ENCODE measurements at places on chromosomes 7 and 10.

- DNase-seq: no peak
Measured at GRCh38 chr7:106269254-106269961, 15.4 kb downstream of the NAMPT start.

GRCh38 chr10:11454160-11454559, 157.3 kb downstream of the USP6NL start:
- no peak for DNase-seq

DNA sequence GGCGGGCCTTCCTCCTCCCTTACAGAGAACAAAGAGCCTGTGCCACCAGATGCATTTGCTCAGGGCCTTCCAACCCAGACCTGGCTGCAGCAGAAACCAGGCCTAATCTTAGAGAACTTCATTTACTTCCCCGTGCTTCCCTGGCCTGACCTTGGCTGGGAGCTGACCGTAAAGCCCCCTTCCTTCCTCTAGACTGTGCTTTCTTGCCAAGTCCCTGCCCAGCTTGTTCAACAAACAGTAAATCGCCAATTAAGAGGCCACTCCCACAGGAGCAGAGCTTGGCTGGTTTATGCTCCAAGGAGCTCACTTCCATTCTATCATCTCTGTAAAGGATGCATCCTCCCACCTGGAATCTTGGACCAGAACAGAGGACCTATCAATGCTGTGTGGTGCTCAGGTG, 110.9 kb downstream of the COL13A1 start:
- DNase-seq: no peak

DNA sequence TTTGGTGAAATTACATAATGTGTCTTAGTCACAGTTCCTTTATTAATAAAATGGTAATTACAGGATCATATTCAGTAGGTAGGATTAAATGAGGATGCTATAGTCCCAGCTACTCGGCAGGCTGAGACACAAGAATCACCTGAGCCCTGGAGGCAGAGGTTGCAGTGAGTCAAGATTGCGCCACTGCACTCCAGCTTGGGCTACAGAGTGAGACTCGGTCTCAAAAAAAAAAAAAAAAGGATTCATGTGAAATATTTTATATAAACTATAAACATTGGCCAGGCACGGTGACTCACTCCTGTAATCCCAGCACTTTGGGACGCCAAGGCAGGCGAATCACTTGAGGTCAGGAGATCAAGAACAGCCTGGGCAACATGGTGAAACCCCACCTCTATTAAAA, 197.9 kb downstream of the IMMP2L start:
- no peak for DNase-seq

DNA sequence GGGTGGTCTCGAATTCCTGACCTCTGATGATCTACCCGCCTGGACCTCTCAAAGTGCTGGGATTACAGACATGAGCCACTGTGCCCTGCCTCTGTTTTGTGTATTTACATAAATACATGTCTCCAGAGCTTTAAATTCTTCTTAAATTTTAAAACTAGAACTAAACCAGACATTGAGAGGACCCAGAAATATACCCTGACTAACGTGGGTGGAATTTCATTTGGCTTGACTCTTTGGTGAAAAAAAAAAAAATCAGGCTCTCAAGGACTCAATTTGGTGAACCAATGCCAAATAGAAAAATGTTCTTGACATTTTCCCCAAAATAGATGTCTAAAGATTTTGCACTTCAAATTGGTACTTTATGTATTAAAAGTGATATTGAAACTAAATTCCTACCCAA, 16.6 kb upstream of the FAS start:
- DNase-seq: peak; percentile 27

DNA sequence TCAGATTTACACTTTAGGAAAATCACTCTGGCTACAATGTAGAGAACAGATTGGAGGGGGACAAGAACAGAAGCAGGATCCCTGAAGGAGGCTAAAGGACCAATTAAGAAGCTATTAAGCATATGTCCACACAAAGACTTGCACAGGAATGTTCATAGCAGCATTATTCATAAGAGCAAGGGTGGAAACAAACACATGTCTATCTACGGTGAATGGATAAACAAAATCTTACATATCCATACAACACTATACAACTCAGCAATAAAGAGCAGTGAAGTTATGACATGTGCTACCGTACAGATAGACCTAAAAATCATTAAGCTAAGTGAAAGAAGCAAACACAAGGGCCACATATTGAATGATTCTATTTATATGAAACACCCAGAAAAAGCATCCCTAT, 10.4 kb downstream of the CHCHD3 start:
- DNase-seq: no peak

DNA sequence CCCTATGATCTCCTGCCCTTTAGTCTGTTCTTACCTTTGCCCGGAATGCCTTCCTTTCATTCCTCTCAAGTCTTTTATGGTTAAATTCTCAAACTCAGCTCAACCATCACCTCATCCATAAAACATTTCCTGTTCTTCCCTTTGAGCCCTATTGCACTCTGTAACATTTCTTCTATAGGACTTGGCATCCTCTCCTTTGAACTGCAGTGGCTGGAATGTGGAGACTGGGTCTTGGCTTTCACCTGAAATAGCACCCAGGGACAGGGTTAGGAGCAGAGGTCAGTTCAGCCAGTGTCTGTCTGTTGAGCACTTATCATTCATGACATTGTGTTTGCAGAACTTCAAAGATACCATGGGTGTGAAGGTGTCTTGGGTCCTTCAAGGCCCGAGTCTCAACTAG, 7.2 kb downstream of the NFE2L3 start:
- DNase-seq: no peak

DNA sequence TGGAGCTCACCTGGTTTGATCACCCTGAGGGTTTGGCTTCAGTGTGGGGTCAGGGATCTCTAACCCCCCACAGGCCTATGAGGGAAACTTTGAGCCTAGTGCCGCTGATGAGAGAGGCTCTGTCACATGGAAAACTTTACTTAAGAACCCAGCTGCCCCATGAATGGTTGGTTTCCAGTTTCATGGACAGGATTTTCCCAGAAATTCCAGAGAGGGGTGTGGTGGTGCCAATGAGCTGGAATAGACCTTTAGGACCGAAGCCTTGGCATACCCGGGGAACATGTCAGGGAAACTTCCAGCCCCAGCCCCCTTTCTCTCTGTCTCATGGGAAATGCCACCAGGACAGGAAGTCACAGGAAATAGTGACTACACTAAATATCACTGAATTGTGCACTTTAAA, 36.9 kb downstream of the AKR1B1 start:
- DNase-seq: peak; percentile 37

- DNase-seq: peak; percentile 66
Measured at GRCh38 chr10:117391436-117392205, 16.4 kb upstream of the PDZD8 start.

GRCh38 chr7:20200971-20201370, 16.2 kb downstream of the MACC1 start:
- DNase-seq: no peak

- DNase-seq: no peak
Measured at GRCh38 chr7:13055732-13056368, 368.4 kb downstream of the ARL4A start.

DNA sequence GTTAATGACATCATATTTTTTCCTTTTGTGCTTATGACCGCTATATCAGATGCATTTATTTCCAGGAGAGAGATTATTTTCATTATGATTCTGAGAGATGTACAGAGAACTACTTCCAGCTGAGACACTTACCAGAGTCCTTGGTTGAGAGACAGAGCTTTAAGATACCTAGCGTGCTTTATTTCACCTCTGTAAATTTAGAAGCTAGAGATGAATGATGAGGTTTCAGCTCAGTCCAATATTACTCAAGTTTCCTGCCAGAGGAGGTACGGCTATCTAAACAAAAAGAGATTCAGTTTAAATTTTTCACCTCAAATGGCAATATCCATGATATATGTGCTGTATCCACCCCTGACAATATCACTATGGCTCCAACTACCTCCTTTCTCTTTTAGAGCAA, 182.6 kb upstream of the FAM3C start:
- no peak for DNase-seq

DNA sequence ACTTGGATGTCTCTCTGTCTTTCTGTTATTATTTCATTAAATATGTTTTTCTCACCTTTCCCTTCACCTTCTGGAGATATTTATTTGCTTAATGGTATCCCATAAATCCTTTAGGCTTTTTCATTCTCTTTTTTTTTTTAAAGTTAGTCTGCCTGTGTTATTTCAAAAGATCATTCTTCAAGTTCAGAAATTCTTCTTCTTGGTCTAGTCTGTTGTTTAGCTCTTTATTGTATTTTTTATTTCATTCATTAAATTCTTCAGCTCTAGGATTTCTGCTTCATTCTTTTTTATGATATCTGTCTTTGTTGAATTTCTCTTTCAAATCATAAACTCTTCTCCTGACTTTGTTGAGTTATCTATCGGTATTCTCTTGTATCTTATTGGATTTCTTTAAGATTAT, 312.1 kb upstream of the KAT6B start:
- DNase-seq: no peak

GRCh38 chr10:122019414-122019975, 30.5 kb downstream of the TACC2 start:
- DNase-seq: no peak

GRCh38 chr10:107561136-107561650, 396.7 kb upstream of the SORCS1 start:
- DNase-seq: no peak

DNA sequence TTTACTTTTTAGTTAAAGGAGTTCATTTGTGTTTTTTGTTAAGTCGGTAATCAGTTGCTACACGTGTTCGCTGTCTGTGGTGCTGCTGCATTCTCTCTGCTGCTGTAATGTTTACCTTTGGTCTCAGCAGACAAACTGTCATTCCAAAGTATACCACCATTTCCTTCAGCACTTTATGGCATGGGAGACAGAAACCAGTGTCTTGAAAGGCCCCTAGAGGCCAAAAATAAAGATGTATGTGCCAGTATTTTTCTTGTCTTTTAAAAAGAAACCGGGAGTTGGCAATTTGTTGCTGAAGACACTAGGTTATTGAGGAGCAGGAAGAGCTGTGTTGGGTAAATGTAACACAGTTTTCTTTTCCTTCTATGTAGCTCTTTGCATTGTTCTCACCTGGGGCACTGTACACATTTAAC, 24.1 kb downstream of the ZNF92 start:
- no peak for DNase-seq

DNA sequence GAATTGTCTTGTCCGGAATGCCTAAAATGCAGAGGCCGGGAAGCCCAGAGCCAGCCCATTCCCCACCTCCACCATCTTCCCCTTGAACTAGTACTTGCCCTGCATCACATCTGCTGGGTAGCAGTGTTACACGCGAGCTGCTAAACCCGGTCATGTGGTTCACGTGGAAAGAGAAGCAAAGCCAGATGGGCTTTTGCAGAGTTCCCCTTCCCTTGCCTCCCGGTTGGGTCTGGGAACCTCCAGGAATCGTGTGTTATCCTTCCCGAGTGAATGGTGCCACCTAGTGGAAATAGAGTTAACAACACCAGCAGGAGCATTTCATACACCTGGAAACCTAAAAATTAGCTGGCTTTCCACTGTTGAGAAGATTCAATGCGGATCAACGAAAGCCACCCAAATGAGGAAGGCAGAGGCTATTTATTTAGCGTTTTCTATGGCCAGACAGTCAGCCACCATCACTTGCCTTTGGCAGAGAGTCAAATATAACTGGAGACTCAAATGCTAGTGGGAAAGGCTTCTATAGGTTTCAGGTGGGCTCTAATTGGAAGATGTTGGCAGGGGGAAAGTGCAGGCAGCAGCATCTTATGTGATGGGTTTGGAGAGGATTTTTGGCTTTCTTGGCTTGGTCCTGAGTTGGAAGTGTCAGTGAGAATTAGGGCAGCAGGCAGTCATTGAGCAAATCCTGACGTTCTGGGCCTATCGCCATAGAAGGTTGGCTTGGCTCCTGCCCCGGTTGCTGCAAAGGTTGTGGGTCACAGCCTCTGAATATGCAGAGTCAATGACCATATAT, 12.9 kb upstream of the DENND2A start:
- DNase-seq: peak; percentile 86

DNA sequence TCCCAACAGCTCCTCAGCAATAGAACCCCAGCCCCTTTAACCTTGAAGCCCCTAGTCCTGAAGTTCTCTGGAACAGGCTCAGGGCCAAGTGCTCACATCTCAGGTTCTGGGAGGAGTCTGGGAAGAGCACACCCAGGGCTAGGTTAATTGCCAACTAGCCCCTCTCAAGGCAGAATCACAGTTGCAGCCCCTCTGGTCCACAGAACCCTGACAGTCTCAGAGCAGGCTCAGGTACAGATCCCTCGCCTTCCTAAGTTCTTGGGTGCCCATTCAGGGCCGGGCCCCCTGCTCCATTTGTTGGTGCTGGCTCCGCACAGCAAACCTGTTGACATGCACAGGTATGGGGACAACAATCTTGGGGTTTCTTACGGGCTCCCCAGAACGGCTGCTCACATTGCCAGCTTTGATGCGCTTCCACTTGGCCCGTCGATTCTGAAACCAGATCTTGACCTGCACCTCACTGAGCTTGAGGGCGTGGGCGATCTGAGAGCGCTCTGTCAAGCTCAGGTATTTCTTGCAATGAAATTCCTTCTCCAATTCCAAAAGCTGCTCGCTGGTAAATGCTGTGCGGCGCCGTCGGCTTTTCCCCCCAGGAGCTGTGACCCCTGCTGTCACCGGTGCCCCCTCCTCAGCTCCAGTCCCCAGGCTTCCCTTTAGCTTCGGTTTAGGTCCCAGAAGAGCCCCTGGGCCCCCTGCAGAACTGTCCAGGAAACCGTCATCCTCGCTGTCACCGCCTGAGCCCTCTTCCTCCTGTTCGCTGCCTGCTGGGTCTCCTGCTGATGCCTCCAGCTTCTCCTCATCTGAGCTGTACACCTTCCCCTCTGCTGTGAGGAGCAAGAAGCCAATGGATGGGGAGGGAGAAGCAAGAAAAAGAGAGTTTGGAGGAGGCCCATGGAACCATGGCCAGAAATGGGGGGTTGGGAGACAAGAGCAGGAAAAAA, 18.9 kb downstream of the GBX1 start:
- DNase-seq: no peak

DNA sequence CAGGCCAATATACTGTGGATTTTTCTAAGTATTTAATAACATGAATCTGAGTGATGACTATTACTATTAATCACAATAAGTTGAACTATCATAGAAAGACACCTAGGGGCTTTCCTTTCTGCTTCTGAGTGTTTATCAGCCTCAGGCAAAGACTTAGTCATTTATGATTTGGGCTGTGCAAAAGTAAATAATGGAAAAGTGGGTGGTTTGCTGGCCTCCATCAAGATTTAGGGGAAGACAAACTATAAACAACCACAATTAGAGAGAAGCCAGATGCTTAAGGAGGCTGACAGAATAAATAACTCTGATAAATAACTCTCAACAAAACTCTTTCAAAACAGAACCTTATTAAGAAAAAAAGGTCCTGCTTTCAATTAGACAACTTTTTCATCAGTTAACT, 64.7 kb downstream of the MACC1 start:
- no peak for DNase-seq

- no peak for DNase-seq
Measured at GRCh38 chr7:13104128-13104527, 416.7 kb downstream of the ARL4A start.

Data from AG20443 (cell line).